Frontal cortex (tissue), 4 donors: ENCODE measurements at places on chromosomes 7 and 10. TPM values are rescaled to one million over a fixed set of nuclear protein-coding genes. Genes with fewer than 3 reads are reported as not detected.

The C10orf62 gene
- not detected for total RNA-seq

The TUBAL3 gene
- total RNA-seq, result not detected

The C10orf95 gene
- 0.82 TPM for total RNA-seq

The KIN gene
- total RNA-seq, result 9.4 TPM

The ELOVL3 gene
- total RNA-seq, result not detected

The NCF1 gene
- total RNA-seq, result under 0.01 TPM

The MYL10 gene
- total RNA-seq, result not detected

The PDE6C gene
- not detected for total RNA-seq

The KCNH2 gene
- 6.1 TPM for total RNA-seq

The KCP gene
- total RNA-seq, result 0.41 TPM

The GOLGA7B gene
- 17.9 TPM for total RNA-seq
